Mononuclear cell (primary cell): ENCODE measurements at places on chromosomes 4 and X. TPM values are rescaled to one million over a fixed set of nuclear protein-coding genes. Genes with fewer than 3 reads are reported as not detected.

The KCTD8 gene
- total RNA-seq = not detected

The CCNQ gene
- total RNA-seq = 12.0 TPM

The VCX3A gene
- total RNA-seq = not detected

The CFP gene
- 139 TPM for total RNA-seq

The PABPC1L2A gene
- total RNA-seq = not detected

The PDZD4 gene
- 15.6 TPM for total RNA-seq

The NAP1L2 gene
- 3.7 TPM for total RNA-seq

The GUCY1A1 gene
- 6.4 TPM for total RNA-seq

The PCDH10 gene
- under 0.01 TPM for total RNA-seq

The SLC10A4 gene
- not detected for total RNA-seq

The PDHA1 gene
- 20.9 TPM for total RNA-seq

The ETDB gene
- total RNA-seq = not detected
